Activated CD4-positive, alpha-beta T cell treated with anti-CD3 and anti-CD28 coated beads, Interleukin-10, Interleukin-2, amounts not matched to agents 100 ng/mL and 50 ng/mL, durations not matched to agents 16 hours and 8 hours (primary cell): ENCODE measurements at places on chromosomes 2 and 18.

DNA sequence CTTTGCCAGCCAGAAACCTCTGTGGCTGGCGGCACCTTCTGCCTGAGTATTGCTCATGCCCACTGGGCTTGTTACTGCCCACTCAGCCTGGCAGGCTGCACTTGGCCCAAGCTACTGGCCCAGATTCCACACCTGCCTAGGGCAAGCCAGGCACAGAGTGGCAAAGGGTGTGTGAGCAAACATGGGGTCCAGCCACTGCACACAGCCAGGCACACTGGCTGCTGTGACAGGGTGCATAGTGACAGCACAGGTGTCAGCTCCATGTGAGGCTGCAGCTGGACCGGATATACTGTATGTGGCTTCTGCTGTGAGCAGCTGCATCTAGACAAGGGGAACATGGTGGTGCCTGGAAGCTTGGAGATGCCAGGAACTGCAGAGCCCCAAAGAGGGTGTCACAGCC, 113.9 kb downstream of the COPS8 start:
- no peak for DNase-seq

DNA sequence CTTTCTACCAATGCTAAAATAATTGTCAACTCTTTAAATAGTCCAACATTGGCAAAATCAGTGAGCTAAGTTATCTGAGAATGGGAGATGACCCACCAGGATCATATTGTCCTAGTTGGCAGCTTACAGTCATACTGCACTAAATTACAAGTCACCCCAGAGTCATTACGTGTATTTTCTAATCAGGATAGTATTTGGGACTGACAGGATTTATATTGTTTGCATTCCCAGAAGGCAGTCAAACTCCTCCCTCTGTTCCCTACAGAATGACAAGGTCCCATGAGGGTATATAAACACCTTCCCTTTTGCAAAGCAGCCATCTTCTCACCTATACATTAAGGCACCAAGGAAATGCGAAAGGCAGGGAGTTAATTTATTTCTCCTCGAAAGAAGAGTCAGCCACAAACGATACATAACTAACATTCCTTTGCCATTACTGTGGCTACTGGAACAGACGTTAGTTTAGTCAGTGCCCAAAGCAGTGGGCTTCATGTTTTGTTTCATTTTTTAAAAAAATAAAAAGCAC, 125.3 kb downstream of the ANTXR1 start:
- DNase-seq, result no peak

GRCh38 chr2:241546771-241547498, 11.6 kb upstream of the BOK start:
- DNase-seq, result no peak

DNA sequence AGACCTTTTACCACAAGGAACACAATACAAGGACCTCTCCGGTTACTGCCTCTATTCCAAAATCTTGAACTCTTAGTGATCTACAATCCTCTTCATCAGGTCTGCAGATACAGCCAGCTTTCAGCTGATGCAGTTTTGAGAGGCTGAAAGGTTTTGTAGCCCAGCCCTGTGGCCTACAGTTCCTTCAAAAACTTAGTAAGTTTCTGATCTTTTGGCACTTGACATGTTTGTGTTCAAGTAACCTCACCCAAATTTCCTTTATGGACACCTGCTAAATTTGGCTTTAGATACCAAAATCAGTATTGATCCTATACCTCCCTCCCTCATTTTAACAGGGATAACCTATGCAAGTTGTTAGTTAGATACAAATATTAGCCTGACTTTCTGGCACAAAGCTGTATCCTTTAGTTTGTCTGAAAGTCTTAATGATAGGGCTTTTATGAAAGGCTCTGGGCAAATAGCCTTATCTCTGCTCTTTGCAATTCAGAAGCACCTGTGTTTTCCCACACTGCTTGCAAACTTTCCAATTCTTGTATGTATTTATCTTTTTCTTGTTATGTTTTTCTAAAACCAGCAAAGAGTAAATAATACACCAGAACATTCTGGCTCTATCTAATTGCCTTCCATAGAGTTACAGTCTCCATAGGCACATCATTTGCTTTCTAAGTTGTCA, 650.5 kb upstream of the KLHL29 start:
- no peak for DNase-seq

- DNase-seq, result peak; percentile 15
Measured at GRCh38 chr18:7945882-7946281, 378.8 kb downstream of the PTPRM start.

DNA sequence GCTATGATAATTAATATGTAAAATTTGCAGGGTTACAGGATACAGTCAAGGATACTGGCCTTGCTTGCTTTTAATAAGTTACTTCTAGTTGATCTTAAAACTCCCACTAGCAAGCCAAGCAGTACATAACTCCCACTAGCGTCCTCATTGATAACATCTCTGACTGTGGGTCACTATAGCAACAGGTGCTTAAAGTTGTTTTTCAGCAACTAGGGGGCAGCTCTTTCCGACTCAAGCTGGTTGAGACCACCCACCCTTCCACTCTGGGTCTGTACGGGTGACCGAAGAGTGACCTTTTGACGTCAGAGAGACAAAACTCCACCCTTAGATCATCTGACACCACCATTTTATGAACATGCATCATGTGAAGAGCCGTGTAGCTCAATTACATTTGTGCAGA, 208.6 kb downstream of the MYO1B start:
- DNase-seq, result no peak

- DNase-seq, result no peak
Measured at GRCh38 chr2:213248637-213249036, 35.6 kb upstream of the SPAG16 start.

GRCh38 chr2:63675026-63675425, 86.3 kb downstream of the MDH1 start:
- DNase-seq, result no peak

DNA sequence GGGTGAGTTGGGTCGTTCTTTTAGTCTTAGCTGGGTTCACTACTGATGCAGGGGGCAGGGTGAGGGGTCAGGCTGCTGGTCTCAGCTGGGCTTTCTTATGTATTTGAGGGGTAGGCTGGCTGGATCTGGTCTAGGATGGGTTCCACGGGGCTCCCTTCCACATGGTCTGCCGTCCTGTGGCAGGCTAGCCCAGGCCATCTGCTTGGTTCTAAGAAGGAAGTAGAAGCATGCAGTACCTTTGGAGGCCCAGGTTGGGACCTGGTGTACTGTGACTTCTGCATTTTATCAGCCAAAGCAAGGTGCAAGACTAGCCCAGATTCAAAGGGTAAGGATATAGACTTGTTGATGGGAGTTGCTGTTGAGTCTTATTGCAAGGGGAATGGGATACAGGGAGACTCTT, 35.5 kb upstream of the MGAT5 start:
- no peak for DNase-seq

GRCh38 chr2:107808959-107809358, 17.7 kb upstream of the RGPD4 start:
- DNase-seq, result no peak

DNA sequence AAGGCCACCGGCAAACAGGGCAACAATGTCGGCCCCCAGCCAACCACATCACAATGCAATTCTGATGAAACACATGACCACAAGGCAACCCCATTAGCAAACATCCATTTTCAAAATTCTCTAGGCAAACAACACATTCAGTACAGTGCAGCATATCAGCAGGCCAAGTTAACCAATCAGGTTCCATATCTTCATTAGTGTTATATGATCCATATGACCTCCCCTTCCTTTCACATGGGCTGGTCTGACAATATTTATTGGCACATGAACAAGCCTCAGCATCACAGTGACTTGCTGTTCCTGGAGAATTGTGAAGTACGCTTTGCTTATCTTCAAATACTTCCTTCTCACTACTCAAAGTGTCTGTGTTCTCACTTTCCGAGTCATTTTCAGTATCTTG, 19.8 kb downstream of the RNF103 start:
- DNase-seq, result no peak

GRCh38 chr18:43422518-43422917, 145.2 kb upstream of the SYT4 start:
- no peak for DNase-seq

DNA sequence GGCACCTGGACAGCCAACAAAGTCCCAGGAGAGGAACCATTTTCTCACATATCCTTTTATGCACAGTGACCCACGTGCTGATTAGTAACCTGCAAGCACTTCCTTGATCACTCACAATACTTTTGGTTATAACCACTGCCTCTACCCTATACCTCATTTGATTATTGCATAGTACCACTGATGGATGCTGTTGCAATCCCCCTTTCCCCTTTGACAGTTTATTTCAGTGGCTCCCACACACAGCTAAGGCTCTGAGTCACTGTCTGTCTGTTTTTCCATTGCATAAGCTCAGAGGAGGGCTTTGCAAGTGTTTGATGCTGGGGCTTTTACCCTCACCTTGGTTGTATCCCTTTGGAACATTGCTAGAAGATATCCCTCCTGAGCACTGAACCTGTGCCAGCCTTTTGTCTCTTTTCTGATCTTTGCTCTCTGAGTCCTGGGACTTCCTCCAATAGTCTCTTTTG, 101.7 kb upstream of the RBBP8 start:
- no peak for DNase-seq

DNA sequence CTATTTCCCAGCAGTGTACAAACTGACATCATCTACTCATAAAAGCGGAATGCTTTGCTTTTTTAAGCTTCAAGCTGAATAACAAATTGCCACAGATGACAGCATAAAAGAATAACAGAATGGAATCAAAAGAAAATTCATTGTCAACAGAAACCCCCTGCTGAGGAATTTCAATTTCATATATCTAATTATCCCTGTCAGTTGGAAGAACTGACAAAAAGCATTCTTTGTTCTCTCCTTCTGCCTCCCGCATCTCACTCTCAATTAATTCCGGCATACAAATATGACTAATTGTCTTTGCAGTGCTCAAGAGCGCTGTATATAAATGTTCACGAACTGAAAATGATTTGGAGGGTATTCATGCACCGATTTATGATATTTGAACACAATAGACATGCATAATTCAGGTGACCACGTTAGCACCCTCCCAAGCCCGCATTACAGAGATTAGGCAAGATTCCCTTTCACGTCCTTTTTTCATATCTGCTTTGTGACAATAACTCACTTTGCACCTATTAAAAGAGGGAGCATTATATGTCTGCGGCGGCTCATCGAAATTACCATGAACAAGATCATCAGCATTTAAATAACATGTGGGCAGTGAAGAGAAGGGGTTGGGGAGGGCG, 277.7 kb upstream of the SALL3 start:
- no peak for DNase-seq

- DNase-seq, result no peak
Measured at GRCh38 chr2:101147971-101148370, 3.2 kb downstream of the TBC1D8 start.

- no peak for DNase-seq
Measured at GRCh38 chr2:143579456-143579855, 450.2 kb downstream of the ARHGAP15 start.

GRCh38 chr2:54247115-54247514, 8.9 kb downstream of the TSPYL6 start:
- DNase-seq, result no peak

GRCh38 chr2:65781756-65782155, 349.4 kb upstream of the SPRED2 start:
- no peak for DNase-seq

DNA sequence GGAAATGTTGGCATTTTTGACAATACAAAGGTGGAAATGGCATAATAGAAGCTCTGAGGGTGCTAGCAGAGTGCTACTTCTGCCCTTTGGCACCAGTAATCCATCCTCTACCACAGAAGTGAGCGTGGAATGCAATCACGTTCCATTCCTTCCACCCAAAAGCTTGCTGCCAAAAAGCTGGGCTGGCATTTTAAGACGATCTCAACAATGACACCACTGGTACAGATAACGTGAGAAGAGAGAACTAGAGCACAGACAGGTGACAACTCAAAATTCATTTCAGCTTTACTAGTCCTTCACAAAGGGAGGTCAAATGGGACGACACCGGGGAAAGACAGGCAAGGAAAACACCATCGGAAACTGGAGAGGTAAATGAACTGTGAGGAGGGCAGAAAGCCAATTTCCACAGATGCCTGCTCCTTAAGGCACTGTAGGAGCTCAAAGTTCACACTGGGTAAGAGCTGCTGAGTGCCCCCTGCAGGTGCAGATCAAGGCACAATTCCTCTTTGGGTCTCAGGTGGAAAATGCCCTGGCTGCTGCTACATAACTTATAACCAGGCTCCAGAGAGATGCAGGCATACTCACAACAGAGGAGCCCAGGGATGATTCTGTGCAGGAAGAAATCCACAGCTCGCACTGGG, 50.7 kb upstream of the RNU4ATAC start:
- DNase-seq, result no peak

GRCh38 chr2:218859556-218859987, at the start of gene WNT6:
TSS of gene WNT6 (plus strand) at chr2:218859805. CDS start at chr2:218860038, 233 bp downstream.
- no peak for DNase-seq

DNA sequence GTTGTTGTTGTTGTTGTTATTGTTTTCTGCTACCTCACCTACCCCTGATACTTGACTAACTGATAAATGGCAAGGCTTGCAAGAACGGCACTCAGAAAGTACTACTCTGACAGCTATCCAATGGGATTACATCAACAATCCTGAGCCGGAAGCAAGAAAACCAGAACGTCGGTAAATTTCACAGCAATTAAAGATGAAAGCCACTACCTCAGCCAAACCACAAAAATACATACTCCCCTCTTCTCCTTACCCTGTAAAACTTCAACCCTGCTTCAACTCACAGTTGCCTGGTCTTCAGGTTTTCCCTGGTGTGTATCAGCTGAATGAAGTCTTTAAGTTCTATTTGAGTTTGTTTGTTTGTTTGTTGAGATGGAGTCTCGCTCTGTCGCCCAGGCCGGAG, 293.7 kb upstream of the RND3 start:
- DNase-seq, result no peak

DNA sequence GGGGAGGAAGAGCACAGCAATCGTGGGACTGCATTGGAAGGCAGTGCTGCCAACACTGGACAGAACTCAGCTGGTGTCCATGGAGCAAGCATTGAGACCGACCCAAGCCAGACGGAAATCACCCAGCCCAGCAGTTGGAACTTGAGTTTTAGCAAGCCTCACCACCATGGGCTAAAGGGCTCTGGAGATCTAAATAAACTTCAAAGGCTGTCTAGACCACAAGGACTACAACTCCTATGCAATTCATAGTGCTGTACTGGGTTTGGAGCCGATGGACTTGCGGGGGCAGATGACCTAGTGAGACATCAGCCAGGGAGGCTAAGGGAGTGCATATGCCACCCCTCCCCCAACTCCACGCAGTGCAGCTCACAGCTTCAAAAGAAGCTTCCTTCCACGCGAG, 243.6 kb upstream of the SLC39A10 start:
- DNase-seq, result no peak

DNA sequence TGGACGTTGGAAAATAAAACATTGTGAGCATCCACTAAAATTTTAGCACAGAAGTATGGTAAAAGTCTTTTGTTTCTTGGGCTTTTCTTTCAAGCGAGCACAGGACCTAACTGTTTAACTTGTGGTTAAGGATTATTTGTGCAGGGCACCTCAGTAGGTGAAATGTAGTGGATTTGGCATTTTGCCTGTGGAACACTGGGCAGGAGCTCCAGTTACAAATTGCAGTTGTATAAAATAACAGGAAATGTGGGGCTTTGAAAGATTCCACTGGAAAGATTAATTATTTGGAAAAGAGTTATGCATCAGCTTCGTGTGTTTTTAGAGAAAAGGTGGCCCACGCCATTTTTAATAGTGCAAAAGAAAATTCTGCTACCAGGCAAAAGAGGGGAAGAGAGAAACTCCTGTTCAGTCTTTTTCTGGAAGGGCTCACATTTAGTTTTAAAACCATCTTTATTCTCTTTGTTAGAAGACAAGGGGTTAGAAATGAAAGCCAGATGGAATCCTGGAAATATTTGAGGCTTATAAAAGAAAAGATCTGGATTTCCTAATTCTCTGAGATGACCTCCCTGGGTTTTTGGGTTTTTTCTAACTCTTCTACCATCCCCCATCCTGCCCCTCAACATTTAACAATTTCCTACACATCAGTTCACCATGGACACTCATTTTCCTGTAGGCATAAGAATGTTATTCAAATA, 144.3 kb upstream of the SERTAD2 start:
- no peak for DNase-seq
